Progenitor cell of endocrine pancreas (in vitro differentiated cells): ENCODE measurements at places on chromosomes 4 and X.

DNA sequence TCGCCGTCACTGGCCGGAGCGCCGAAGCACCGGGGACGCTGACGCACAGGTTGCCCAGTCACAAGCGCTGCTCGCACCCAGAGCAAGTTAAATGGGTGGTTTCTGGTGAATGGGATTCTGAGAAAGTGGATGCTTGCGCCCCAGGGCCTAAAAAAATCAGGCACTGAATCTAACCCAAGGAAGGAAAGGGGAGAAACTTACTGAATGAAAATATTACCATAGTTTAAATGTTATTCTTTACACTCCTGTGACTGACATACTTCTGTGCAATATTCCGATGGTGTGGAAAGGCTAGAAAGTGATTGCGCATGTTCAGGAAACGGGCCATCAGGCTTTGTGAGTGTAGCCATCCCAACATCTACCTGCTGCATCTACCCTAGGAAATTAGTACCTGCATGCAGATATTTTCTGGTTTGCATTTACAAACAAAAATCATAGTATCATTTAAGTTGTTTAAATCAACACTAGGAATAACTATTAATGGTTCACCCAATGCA, 838 bp upstream of the ABCG2 start:
- no peak for DNase-seq

- no peak for DNase-seq
These were observed 1046.5 kb downstream of the FAT4 start for GRCh38 chr4:126361287-126361686.

DNA sequence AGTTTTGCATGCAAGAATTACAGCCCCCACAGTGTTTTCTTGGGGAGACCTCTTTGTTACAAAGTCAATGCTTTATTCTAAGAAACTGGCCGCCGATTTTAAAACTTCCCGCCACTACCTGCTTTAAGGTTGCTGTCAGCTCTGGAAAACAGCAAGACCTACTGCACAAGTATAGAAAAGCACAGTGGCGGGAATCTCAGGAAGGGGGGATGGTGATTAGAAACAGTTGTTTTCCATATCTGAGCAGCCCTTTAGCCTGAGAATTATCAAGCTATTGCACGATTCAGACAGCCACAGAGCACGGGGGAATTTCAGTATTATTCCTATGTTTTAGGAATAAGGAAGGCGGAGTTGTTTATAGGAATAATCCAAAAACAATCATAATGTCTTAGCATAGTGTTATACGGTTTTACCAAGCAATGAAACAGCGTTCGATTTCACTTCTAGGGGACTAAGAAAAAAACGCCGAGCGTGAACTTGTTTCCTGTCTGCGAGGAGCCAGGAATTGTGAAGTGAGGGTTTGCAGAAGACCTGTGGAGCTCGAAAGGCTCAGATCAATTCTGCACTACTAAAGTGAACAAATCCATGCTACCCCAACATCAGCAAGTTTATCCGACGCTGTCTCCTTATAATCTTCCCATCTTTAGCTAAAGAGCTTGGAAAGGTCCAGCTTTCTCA, 81.3 kb downstream of the HMGN5 start:
- no peak for DNase-seq

GRCh38 chr4:102157984-102158383, 187.3 kb downstream of the SLC39A8 start:
- DNase-seq, result no peak

DNA sequence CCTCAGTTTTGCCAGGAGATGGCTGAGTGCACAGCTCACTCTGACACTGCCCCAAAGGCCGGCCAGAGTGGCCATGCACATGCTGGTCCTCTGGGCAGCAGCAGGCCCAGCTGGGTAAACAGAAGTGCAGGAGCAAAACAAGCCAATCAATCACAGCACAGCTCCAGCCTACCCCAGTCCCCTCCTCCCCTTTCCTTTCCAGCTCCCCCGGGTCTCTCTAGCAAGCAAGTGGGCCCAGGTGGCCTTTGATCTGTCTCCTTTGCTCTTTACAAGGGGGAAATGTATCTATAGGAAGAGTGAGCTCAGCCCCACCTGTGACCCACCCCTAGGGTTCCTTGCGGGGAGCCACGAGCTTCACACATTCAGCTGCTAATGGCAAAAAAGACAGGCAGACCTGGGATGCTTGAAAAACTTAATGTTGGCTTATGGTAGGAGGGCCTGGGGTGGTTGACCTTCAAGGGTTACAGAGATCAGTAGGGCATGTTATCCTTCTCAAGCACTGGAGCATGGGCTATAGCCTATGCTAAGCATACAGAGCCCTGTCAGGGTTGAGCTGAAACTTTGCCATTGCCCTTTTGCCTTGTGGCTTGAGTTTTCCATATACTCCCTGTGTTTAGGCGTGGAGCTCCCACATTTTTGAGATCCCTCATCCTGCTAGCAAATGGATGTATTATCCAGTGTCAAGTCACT, 57.8 kb upstream of the PLAC1 start:
- DNase-seq, result peak; percentile 16

GRCh38 chr4:84753321-84753972, 170.5 kb downstream of the CDS1 start:
- DNase-seq, result no peak

DNA sequence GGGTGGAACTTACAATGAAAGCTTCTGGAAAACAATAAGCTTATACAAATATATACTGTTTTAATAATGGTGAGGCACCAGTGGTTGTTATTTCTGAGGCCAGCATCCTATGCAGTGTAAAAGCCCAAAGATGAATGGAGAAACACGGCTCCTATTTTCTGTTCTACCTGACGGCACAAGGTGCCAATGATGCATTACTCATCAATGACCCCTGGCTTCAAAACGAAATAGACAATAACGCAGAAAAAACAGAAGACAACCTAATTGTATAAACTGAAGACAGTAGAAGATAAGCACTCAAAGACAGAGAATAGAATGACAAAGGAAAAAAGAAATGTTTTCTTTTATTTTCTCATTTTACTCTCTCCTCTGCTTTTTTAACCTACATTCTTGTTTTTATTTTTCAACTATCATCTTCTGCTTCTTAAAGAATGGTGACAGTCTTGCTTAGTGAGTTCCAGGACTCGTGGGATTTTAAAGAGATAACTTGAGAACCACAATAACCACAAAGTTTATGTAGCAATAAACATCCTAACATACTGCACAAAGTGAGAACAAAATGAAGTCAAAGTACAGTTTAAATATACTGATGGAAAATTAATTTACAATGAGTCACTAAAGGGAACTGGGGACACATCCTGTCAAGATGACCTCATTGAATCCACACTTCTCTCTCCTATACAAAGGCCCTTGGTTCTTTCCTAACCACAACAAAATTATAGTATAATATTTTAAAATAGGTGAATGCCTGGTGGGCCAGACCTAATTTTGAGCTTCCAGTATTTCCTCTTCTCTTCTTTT, 169.8 kb downstream of the BTC start:
- DNase-seq, result no peak

DNA sequence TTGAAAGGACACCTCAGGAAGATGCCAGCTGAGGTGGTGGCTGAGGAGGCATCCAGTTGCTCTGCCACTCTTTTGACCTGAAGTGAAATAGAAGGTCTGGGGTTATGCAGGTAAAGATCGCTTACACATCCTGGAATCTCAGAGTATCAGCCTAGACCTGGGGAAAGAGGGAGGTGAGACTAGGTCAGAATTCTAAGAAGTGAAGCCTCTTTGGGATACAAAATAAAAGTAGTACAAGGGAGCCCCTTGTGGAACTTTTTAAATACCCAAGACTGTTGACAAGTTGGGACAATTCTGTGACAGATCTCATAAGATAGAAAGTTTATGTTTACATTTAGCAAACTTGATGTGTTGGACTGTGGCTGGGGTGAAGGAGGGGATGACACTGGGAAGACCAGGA, 263.1 kb downstream of the SPRY1 start:
- DNase-seq, result no peak

DNA sequence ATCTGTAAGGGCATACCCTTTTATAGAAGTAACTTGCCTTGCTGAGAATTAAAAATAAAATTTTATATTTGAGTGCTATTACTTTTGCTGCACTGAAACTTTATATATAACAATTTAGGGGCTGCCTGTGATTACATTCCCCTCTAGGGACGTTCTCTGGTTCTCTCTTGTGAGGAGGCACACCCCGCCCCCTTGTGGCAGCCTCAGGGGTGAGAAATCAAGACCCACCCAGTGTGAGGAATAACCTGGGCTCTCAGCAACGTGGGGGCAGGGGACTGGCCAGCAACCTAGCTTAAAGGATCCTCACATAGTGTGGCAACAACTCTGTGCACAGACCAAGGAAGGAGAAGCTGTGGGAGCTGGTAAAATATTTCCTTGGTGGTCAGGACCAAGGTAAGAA, 43.7 kb downstream of the MAGEA9 start:
- no peak for DNase-seq

- no peak for DNase-seq
These were observed 29.0 kb downstream of the MECP2 start for GRCh38 chrX:154068560-154068959.

GRCh38 chrX:91414713-91415112, 19.9 kb upstream of the PABPC5 start:
- no peak for DNase-seq

- DNase-seq, result no peak
These were observed 35.5 kb downstream of the NWD2 start for GRCh38 chr4:37279894-37280592.

DNA sequence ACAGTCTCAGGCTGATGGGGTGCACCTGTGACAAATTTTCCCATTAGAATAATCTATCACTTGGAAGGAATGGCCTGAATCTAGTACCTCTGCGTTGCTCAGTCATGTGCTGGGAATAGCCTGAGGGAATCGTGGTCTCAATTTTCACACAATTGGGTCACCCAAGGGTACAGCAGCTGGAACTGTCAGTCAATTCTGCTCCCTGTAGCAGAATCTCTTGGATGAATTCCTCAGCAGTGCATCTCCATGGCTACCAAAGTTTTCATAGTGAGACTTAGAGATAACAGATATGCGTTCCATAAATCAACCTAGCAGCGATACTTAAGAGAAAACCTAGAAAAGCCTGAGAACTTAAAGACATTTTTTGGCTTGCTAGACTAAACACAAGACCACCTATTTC, 288.7 kb upstream of the CTSO start:
- no peak for DNase-seq

- no peak for DNase-seq
These were observed 275.5 kb downstream of the PPARGC1A start for GRCh38 chr4:23614284-23614892.

GRCh38 chrX:13078739-13079444, 34.5 kb upstream of the FAM9C start:
- DNase-seq, result no peak

GRCh38 chr4:37317104-37317643, 72.6 kb downstream of the NWD2 start:
- no peak for DNase-seq

- no peak for DNase-seq
These were observed 34.6 kb upstream of the FHL1 start for GRCh38 chrX:136112778-136113177.

DNA sequence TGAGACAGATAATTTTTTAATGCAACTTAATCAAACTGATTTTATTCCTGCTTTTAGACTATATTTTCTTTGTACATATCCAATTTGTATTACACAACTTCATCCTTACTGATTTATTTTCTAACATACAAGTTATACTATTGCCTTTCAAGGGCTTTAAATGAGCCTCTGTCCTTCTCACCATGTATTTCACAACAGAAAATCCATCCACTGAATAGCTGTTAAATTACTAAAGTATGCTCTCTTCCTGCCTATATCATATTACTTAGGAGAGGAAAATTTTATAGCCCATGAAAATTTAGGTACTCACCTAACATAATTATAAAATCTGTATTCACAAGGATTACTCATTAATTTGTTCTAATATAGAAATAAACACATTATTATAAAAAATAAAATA, 528.6 kb downstream of the ANKRD50 start:
- no peak for DNase-seq
